ENCODE measurements at places on chromosomes 5 and 9.

GRCh38 chr9:89522959-89523285 is 25.0 kb upstream of the SEMA4D start:
- DNase-seq, result no peak

- DNase-seq, result peak; percentile 5
Observed at GRCh38 chr9:90169490-90169889, 473.1 kb downstream of the DIRAS2 start.

- DNase-seq, result no peak
Observed at GRCh38 chr5:131536850-131537448, 98.1 kb downstream of the RAPGEF6 start.

DNA sequence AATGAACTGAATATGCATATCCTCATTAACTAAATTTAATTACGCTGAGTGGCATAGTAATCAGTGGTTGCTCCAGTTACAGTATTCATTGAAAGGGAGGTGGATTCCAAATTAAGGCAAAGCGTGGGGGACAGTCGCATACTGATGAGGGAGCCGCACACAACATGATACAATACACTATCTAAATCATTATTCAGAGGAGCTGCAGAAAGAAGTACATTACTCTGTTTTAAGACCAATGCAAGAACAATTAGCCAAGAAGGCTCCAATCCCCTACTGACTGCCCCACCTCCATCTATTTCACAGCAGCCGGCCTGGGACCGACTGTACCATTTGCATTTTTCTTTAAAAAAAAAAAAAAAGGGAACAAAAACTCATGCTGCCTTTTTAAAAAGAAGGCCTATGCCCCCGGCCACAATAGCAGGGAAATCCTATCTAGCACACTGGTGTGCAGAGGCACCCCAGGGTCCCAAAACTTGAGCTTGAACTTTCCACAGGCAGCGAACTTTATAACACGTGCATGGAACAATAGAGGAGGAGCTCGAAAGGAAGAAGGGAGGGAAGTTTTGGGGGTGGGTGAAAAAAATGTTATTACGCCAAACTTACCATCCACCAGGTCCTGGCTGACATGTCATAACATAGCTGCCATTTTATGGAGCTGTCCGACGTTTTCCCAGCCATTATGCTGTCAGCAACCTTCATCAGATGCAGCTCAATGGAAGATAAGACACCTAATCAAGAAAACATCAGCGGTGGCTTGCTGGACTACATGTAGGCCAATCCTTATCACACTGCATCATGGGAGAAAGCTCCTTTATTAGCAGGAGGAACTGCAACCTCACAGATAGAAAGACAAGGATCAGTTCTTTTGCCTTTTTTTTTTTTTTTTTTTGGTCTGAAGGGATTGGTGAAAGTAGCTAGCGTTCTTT is 161.6 kb downstream of the ZDHHC21 start:
- no peak for DNase-seq

Data from NCI-H2227 treated with DMSO at 0.1 percent for 48 hours (cell line).